Fibroblast of the conjunctiva (primary cell): ENCODE measurements at places on chromosomes 16 and 17.

- no peak for DNase-seq
Observed at GRCh38 chr16:70698901-70699300, 13.0 kb upstream of the MTSS2 start.

GRCh38 chr17:76546556-76547182, 6.8 kb downstream of the PRCD start:
- no peak for DNase-seq

GRCh38 chr16:21233521-21234150, at the start of gene ANKS4B:
Gene ANKS4B (plus strand): TSS chr16:21233699. CDS start chr16:21233738, 39 bp downstream.
- DNase-seq = no peak

DNA sequence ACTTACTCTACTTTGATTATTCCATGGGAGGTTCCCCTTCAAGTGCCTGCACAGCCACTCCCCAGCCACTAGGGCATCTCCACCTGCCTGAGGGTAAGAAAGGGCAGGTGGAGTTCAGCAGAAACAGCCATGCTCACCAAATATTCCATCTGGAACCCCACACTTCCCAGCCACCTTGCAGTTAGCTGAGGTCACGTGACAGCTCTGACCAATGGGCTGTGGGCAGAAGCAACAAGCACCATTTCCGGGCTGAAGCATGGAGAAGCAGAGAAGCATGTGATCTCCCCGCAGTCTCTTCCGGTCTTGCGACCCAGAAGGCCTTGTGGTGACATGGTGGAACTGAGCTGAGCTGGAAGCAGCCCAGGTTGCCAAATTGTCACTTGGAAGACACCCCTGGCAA, 108.6 kb downstream of the CCT6B start:
- no peak for DNase-seq

GRCh38 chr16:88869673-88869980, 3.2 kb upstream of the PABPN1L start:
- no peak for DNase-seq

- DNase-seq = no peak
Observed at GRCh38 chr17:1087381-1088241, 90.7 kb downstream of the TIMM22 start.

DNA sequence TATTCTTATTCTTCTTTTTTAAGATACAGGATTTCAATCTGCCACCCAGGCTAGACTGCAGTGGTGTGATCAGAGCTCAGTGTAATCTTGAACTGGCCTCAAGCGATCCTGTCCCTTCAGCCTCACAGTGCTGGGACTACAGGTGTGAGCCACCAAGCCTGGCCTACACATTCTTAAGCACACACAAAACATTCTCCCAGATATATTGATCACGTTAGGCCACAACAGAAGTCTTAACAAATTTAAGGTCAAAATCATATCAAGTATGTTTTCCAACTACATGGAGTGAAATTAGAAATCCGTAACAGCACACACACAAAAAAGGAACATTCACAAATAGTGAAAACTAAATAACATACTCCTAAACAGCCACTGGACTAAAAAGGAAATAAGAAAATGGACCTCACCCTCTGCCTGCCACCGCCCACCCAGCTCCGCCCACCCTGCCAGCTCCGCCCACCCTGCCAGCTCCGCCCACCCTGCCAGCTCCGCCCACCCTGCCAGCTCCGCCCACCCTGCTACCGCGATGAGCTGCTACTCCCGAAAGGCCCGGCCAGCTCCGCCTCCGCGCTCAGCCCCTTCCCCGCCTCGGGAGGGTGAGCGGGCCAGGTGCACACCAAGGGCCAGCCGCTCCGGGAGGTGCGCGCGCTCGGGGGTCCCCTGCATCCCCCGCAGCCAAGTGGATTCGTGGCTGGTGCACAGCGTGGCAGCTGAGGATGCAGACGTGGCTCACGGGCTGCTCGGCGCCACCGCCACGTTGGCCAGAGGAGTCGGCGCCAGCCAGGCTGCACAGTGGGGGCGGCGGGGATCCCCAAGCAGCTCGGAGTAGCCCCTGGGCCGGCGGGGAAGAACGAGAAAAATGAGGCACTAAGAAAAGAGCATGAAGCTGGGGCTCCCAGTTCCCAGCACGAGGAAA, 41.2 kb downstream of the C16orf87 start:
- DNase-seq = peak; percentile 26

DNA sequence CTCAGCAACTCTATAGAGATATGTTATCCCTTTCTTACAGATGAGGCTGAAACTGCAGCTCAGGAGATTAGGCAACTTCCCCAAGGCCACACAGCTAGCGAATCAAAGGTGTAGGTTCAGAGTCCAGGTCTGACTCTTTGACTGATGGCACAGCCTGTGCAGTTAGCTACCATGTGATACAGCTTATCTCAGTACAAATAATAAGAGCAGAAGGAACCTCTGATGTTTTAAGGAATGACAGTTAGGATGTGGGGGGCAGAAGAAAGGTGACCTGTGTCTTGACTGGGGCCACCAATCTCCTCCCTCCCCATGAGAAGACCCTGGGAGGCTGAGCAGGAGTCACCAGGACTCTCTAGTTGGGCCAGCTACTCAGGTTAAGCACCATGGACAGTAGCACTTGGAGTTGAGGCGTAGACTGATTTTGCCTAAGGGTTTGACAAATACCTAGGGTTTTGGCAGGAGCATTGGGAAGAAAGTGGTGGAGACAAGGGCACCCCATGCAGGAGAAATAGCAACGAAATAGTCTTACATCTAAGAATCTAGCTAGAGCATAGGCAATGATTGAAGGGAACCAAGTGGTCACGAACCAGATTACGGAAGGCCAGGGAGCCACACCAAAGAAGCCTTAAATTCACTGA, 22.8 kb upstream of the ACSM2B start:
- no peak for DNase-seq

GRCh38 chr16:20263138-20263855, 64.0 kb downstream of the GP2 start:
- no peak for DNase-seq

DNA sequence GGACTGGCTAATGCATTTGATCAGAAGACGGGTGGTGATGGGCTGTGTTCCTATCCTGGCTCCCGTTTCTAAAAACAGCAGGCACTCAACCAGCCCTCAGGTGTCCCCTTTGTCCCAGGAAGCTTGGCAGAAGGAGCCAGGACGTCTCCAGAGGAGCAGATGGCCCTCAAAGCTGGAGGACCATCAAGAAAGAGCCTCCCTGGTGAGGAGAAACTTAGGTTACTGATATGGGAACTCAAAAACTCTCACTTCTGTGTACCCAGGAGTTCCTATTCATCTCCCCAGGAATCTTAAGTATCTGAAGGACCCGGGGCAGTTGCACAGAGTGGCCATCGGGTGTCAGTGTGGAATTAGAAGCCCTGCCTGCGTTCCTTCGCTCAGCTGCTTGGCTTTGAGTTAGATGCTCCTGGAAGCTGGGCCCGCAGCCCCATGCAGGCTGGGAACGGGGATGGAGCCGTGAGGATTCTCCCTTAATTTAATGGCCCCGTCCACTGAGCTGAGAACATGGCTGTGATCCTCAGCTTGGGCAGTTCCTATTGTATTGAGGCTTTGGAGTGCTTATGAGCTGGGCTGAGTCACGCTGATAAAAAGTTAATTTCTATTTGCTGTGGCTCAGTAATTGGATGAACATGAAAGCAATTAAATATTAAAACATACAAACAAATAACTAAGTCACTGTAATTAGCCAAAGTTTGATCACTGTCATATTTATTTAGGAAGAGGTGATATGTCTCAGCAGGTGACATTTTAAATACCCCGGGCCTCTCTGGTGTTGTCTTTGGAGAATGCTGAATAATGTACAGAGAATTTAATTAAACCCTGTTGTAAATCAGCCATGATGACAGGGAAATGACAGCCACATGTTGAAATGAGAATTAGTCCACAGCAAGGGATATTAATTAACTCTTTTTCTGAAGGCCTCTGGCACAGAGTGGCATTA, 402.1 kb downstream of the SEC14L1 start:
- peak; percentile 81 for DNase-seq

DNA sequence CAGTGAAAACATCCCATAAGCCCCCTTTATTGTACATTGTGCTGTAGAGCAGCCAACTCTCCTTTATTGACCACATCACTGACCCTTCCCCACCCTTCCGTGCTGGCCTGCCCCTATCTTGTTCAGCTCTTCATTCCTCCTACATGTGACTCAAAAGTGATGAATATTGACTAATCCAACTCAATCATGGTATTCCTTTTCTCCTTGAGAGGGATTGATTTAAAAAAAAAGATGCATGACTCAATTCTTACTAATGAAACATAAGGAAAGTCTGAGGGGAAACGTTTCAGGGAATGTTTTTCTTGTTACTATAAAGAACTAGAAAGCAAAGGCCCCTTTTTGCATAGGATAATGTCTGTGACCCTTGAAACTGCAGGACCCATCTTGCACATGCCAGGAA, 125.2 kb upstream of the SOX9 start:
- DNase-seq = no peak

DNA sequence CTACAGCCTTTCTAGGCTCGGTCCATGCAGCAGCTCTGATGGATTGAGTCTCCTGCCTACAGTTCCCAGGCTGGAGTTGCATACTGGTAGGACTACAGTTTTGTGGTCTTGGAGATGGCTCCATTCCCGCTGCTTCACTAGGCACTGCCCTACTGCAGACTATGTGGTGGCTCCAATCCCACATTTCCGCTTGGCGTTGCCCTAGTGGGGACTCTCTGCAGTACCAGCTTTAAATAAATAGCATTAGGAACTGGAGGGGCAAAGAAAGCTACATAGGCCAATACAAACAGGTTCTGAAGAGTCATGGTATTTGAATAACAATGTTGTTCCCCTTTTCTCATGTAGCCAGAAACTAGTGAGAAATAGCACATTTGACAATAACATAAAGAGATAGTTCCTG, 5.4 kb upstream of the GOSR2 start:
- no peak for DNase-seq

DNA sequence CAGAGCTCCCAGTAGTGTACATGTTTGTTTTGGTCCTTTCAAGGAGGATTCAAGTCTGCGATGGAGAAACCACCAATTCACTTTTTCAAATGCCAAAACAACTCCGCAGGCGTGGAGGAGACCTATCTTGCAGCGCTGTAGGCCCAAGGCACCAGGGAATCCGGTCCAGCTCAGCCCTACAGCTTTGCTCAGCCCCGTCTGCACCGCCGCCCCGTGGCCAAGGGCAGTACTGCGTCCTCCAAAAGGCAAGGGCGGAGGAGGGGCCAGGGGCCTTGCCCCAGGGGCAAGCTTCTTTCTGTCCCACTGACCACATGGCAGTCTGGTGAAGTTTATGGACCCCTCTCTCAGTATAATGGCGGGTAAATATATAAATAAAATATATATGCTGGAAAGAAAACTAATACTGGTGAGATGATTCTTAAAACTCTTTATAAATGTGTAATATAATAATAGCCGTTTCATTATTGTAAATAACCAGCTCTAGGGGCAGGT, 709 bp upstream of the CD300LG start:
- DNase-seq = peak; percentile 38

DNA sequence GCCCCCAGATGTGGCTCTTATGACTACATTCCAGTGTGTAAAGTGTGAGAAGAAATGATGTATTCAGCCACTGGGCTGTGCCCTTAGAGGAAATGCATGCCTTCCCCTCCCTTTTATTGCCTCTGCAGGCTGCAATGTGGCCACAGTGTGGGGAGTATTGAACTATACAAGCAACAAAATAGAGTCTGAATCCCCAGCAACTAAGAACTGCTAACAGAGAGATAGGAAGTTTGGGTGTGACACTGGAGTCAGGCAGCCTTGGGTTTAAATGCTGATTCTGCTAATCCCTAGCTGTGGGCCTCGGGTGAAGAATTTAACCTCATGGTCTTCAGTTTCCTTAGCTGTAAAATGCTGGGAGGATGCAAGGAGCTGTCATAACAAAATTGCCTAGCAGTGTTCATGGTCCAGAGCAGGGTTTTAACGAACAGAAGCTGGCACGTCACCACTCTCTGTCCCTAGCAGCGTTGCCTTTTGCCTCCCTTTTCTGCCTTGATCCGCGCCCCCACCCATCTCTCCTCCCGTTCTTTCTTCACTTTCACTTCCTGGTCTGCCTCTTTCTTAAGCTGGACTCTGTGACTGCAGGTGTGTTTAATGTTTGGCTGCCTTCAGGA, 50.3 kb downstream of the KPNA2 start:
- no peak for DNase-seq

DNA sequence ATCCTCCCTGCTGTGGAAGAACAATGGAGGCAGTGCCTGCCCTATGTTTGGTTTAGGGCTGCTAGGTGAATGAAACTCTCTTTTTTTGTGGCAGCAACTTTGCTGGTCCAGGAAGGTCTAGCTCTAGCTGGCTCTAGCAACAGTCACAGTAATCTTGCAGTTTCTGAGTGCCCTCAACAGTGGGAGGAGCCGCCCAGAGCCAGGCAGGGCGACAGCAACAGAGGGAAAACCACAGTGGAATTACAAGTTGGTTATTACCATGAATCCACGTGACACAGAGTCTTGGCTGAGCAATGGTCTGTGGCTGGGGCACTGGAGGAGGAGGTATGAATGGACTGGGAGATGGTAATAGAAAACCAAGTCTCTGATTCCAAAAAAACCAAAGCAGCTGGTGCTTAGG, 10.3 kb downstream of the HSPB9 start:
- no peak for DNase-seq

DNA sequence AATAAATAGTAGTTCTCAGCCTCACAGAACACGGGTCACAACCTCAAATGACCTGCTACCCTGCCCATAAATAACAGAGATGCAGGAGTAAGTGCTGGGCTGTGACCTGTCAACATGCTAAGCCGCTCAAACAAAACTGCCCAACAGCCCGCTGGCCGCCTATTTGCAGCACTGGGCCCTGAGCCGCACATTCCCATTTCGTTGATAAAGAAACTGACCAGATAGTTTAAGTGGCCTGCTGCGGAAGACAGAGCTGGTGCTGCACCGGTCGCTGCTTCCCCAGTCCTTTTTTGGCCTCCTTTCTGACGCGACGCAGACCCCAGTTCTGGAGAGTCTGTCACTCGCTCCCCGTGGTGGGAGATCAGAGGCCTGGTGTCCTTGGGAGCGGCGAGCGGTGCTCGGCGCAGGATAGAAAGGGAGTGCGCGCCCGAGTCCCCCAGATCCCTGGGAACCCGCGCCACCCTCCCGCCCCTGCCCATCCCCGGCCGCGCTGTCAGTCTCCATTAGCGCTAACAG, 349 bp upstream of the SLC6A2 start:
- no peak for DNase-seq

GRCh38 chr17:51010173-51010675, 110.4 kb downstream of the SPAG9 start:
- no peak for DNase-seq

DNA sequence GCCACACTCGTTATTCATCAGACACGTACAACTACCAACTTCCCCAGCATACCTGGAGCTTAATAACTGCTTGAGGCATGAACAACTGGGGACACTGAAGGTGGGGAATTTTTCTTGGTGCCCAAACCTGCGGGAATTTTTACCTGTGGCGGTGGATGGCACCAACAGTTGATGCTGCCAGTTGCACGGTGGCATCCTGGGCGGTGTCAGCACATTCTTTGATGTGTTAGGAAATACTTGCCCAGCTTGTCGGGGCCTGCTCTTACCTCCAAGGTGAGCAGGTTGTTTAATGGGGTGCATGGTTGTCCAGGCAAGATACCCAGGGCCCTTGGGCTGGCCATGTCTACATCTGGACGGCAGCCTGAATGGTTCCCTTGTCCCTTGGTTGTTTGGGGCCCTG, 79.6 kb downstream of the CRISPLD2 start:
- DNase-seq = no peak

- DNase-seq = no peak
Observed at GRCh38 chr16:68403704-68404103, 44.6 kb downstream of the SMPD3 start.
